ENCODE measurements at places on chromosomes 12 and 14.

DNA sequence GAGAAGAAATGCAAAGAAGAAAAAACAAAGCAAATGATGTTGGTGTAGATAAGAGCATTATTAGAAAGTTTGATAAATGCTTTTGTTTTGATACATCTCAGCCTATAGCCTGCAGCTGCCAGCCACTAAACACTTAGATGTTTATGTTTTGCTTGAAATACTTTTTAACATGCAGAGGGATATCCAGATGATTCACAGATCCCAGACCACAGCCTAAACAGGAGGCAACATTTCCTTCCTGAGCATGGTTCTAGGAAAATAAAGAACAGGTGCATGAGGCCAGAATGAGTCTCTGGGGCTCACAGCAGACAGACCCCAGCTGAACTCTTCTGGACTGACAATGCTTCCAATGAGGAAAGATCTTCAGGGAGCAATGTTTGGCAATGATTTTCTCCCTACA is 103.7 kb upstream of the EEA1 start:
- DNase-seq: no peak

DNA sequence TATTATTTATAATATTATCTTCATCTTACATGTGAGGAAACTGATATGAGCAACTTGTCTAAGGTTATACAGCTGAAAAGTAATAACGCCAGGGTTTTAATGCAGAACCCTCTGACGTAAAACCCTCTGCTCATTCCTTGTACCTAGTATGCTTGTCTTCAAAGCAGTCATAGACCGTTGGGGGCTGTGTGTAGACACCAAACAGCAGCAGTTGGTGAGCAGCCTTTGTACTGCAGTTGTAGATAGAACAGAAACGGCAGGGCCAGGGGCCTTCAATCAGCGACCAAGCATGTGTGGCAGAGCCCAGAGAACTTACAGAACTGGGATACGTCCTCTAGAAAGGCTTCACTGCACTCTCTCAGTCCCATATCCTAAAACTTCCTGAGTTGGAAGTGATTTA is 28.1 kb downstream of the EVL start:
- no peak for DNase-seq

DNA sequence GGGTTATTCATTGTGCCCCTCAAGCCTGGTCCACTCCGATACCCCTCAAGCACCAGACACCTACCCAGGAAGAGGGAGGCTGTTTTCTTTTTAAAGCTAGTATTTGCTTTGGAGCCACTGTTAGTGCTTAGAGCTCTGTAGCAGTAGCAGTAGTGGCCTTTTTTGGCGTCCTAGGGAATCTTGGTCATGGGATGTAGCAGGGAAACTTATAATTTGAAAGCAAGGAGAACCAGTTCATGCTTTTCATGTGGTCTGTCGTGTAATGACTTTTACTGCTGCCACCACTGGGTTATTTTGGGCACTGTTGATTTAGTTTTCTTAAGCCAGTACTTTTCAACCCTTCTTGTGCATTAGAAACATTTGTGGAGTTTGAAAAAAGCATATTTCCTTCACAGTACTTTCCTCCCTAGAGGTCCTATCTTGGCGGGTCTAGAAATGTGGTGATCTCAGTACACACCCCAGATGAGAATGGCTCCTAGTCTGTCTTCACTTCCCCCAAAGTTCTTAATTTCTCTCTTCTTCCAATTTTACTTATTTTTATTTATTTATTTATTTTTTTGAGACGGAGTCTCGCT is 49.7 kb downstream of the MARK3 start:
- DNase-seq: no peak

GRCh38 chr12:130545475-130545874 is 170.6 kb downstream of the RIMBP2 start:
- no peak for DNase-seq

- no peak for DNase-seq
These were observed 1758.1 kb upstream of the SEL1L start for GRCh38 chr14:83291714-83292113.

- no peak for DNase-seq
These were observed 18.3 kb downstream of the PLEK2 start for GRCh38 chr14:67393689-67394088.

- DNase-seq: peak; percentile 4
These were observed 293.1 kb upstream of the FKBP4 start for GRCh38 chr12:2501464-2502191.

Data from K562 (cell line).